BJ (cell line): ENCODE measurements at places on chromosomes 13 and 19. TPM values are rescaled to one million over a fixed set of nuclear protein-coding genes. Genes with fewer than 3 reads are reported as not detected.

- no peak for DNase-seq
Measured at GRCh38 chr13:22757530-22758120, 423.2 kb upstream of the SGCG start.

GRCh38 chr13:76822698-76823267 is 63.4 kb downstream of the KCTD12 start:
- no peak for DNase-seq

The KLK14 gene
- polyA plus RNA-seq: 0.06 TPM in 1 of 2 replicates, not detected in the other

GRCh38 chr13:78323848-78324247 is 279.5 kb downstream of the POU4F1 start:
- DNase-seq: no peak

DNA sequence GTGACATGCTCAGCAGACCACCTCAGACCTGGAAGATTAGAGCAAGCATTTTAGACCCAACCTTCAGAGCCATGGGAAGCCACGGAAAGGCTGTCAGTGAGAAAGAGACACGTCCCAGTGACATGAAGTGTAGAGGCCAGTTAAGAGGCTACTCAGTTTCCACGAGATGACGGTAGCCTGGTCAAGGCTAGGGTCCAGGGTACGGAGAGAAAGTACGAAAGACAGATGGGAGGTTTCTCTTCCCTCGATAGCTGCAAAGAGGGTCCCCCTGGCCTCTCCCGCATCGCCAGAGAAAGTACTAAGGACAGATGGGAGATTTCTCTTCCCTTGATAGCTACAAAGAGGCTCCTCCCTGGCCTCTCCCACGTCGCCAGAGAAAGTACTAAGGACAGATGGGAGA is 8.6 kb downstream of the ZSCAN5A start:
- no peak for DNase-seq

The PGLYRP2 gene
- not detected in 2 replicates for polyA plus RNA-seq

The CCNA1 gene
- 0.12 and 0.21 TPM in 2 replicates for polyA plus RNA-seq

DNA sequence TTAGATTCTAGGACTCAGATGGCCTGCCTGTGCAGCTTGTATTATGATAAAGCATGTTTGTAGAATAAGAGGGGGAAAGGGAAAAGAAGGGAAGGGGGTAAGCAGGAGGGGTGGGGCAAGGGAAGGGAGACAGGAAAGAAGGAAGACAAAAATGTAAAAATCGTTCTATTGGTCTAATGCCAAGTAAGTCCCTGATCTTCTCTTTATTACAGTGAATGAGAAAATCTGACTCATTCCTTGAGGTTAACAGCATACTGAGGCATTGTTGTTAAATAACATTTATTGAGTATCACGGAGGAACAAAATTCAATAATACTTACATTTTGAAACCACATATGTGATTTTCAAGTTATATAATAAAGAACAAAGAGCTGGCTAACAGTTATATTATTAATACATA is 1534.7 kb downstream of the OLFM4 start:
- no peak for DNase-seq

The CTXN1 gene
- 1.3 and 2.0 TPM in 2 replicates for polyA plus RNA-seq

DNA sequence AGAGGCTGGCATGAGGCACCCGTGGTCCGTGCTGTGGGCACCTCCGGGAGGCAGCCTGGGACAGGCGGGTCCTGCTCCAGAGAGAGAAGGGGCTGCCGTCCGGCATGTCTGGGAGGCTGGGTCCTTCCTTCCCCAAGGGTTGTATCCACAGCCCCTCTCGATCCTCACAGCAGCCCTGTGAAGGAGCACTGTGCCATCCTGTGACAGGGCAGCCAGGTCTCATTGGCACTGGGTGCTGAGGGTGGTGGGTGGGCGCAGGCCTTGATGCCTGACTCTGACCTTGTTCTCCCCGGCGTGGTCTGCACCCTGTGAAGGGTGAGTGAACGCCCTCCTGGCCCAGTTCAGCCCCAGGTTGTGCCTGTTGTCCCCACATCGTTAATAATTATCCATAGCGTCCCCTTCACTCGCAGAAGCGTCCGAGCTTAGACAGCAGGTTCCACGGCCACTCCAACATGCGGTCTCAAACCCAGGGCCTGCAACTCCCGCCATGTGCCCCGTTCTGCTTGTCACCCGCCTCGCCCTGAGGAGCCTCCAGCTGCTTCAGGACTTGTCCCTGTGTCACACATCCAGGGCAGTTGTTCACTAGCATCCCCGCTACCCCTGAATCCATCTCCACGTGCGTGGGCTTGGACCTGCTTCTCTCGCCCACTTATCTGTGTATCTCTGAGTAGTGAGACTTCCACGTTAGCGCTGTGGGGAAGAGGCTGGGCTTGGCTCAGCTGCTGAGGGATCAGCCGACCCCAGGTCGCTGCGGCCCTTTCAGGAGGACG is 10.6 kb downstream of the ATP11A start:
- DNase-seq: no peak

GRCh38 chr13:50940509-50940908 is 30.9 kb downstream of the RNASEH2B start:
- no peak for DNase-seq

DNA sequence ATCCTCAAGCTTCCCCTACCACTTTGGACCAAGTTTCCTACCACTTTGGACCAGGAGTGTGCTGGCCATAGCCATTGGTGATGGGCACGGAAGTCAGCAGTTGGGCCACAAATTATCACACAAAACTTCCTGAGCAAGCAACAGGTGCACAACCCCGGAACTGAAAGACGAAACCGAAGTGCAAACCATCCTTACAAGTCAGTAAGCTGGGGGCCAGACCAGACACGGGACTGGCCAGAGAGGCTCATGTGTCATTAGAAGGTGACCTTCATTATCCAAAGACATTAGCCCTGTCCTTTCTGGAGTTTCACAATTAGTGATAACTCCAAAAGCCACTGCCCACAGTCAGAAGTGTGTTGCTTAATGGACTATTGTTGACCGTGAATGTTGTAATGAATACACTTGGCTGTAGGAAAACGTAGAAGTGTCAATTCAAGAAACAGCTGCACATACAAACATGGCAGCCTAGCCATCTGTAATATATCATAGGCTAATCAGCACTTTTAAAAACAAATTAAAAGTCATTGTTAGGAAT is 244.1 kb upstream of the IRS2 start:
- no peak for DNase-seq

GRCh38 chr19:50607874-50608785 is 31.6 kb downstream of the SYT3 start:
- no peak for DNase-seq

GRCh38 chr13:77335543-77335942 is 8.6 kb upstream of the MYCBP2 start:
- DNase-seq: no peak

GRCh38 chr13:110037925-110038573 is 251.7 kb upstream of the IRS2 start:
- DNase-seq: no peak

DNA sequence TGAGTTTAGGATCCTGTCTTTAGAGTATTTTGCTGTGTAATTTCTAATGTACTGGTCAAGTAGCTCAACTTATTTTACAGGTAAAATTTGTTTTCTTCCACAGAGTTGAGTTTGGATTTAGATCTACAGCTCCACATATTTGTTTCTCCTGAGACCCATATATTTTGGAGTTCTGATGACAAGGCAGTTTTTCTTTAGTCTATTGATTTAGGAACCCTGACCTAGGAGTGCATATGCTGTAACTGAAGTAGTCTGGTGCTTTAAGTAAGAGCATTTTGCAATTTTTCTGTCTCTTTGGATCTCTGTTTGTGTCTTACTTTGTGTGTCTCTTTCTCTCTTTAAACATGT is 19.5 kb upstream of the SPRY2 start:
- no peak for DNase-seq

DNA sequence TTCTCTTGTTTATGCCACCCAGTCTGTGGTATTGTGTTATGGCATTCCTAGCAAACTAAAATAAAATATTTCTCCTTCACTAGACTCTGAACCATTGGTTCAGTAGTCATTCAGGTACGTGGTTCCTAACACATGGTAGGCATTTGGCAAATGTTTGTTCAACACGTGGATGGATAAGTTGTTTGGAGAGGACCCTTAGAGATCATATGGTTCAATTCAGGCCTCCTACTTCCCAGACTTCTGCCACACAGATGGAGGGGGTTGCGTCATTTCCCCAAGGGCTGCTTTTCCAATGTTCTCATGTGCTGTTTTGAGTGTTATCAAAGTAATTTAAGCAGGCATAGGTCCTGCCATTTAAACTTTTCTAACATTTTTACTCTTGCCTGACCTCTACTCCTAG is 6.7 kb downstream of the CXCL17 start:
- peak; percentile 22 for DNase-seq

DNA sequence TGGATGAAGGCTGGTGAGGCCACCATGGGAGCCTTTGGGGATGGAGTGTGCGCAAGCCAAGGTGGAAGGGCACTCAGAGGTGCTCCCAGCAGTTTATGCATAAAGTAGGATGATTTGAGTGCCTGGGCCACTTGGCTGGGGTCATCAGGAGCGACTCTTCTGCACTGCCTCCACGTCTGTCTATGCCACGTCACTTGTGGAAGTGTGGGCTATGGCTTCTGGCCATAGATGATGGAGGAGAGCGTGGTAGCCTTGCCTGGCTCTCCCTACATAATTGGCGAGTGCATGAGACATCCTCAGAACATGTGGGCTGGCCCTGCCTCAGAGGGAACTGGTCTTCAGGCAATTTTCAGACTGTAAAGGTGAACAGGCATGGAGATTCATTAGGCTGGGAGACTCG is 182.9 kb downstream of the TEX29 start:
- DNase-seq: no peak

GRCh38 chr13:91241221-91241933 is 106.1 kb upstream of the MIR17HG start:
- no peak for DNase-seq

- DNase-seq: no peak
Measured at GRCh38 chr19:4376991-4377781, 23.2 kb downstream of the SH3GL1 start.

DNA sequence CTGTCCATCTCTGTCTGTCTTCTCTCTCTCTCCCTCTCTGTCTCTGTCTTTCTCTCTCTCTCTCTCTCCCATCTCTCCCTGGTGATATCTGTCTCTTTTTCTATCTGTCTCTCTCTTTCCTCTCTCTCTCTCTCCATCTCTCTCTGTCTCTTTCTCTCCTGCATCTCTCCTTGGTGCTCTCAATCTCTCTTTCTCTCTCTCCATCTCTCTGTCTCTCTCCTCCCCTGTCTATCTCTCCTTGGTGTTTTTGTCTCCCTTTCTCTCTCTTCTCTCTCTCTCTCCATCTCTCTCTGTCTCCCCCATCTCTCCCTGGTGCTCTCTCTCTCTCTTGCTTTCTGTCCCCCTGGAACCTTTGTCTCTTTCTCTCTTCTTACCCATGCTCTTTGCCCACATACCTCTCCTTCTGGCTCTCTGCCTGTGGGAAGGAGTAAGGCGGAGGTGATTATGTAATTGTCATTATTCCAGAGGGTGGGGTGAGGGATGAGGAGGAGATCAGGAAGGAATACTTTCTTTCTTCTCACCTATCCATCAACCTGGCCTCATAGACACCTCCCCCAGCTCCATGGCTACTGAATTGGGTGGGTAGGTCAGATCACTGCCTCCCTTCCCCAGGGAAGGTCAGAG is 30.9 kb upstream of the CYP2B6 start:
- DNase-seq: no peak

DNA sequence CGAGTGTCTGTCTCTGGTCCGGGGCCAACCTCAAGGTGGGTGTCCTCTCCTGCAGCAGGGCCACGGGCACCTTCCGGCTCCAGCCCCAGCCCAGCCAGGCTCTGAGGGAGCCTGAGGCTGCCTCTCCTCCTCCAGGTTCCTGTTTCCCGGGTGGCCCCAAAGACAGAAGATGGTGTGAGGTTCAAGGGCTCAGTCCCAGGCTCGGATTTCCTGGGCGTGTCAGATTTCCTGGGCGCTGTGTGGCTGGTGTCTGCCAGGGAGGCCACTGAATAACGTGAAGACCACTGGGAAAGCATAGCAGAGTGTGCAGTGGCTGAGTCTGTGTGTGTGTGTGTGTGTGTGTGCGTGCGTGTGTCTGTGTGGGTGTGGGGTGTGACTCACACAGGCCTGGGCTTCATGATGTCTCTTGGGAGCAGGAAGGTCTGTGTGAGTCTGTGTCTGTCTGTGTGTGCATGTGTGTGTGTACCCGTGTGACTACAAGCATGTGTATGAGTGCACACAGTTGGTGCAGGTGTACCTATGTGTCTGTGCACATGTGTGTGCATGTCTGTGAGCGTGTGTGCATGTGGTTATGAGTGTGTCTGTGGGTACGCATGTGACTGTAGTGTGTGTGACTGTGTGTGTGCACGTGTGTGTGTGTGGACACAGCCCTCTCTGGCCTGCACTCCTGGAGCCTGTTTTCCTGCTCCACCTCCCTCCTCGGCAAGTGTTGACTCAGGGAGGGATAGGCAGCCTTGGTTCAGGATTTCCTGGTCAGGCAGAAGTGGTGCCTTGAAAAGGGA is 28.3 kb downstream of the CEBPA start:
- peak; percentile 29 for DNase-seq

The CLEC11A gene
- polyA plus RNA-seq: 82.0 and 136 TPM in 2 replicates

GRCh38 chr13:39688278-39688677 is 32.8 kb downstream of the COG6 start:
- DNase-seq: no peak

The RAB4B gene
- 16.5 and 25.4 TPM in 2 replicates for polyA plus RNA-seq

- no peak for DNase-seq
Measured at GRCh38 chr13:41085961-41086585, 24.8 kb downstream of the WBP4 start.

DNA sequence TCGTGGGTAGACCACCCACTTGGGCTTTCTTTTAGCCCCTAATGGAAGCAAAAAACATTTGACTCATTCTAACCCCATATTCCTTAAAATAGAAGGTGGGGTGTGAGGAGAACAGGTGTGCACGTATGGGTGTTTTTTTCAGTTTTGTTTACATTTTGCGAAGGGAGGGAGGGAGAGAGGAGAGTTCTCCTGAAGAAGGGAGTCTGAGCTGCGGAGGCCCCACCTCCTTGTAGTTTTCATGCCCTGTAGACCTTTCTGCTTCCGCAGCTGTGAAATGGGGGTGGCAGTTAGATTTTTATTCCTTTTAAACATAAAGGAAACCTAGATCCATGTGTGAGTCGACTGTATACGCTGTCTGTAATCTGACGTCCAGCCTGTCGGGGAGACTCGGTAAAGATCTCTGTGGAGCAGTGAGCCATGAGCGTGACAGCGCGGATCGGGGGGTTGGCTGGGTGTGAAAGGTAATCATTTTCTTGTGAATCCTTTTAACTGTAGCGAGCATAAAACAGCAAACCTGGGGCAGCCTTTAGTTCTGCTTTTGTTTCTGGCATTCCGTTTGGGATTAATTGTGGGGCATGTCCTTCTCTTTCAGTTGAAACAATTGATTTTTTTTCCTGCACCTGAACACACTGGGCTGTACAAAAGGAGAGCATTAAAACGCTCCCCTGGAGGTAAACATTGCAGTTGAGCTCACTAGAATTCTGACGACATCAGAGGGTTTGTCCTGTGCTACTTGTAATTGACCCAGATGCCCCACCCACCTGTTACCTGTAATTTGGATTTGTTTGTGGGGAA is 2.3 kb downstream of the UPF1 start:
- no peak for DNase-seq

- DNase-seq: no peak
Measured at GRCh38 chr19:16587833-16588823, 15.9 kb upstream of the SLC35E1 start.
